ENCODE measurements at places on chromosomes 12 and 14.

DNA sequence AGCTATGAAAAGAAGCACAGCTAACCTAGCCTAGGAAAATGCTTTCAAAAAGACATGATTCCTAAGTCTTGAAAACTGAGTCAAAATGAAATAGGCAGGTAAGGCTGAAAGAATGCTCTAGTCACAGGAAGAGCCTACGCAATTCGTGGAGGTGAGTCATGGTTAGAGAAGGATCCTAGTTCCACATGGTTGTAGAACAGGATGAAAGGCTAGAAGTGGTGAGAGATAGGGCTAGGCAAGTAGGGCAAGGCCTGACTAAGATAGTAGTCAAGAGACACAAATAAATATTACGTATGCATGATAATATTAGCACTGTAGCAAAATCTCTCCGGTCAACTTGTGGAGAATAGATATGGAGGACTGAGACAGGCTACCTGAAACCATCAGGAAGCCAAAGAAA is 47.2 kb downstream of the PLCZ1 start:
- DNase-seq = no peak

GRCh38 chr14:74583689-74584434 is 28.2 kb downstream of the LTBP2 start:
- no peak for DNase-seq

- no peak for DNase-seq
Observed at GRCh38 chr12:6338955-6339354, 2.9 kb downstream of the TNFRSF1A start.

- DNase-seq = no peak
Observed at GRCh38 chr12:113208041-113208934, 13.0 kb upstream of the TPCN1 start.

- no peak for DNase-seq
Observed at GRCh38 chr14:35940291-35940690, 114.2 kb downstream of the BRMS1L start.

- DNase-seq = no peak
Observed at GRCh38 chr12:104010606-104011169, 39.3 kb downstream of the GLT8D2 start.

DNA sequence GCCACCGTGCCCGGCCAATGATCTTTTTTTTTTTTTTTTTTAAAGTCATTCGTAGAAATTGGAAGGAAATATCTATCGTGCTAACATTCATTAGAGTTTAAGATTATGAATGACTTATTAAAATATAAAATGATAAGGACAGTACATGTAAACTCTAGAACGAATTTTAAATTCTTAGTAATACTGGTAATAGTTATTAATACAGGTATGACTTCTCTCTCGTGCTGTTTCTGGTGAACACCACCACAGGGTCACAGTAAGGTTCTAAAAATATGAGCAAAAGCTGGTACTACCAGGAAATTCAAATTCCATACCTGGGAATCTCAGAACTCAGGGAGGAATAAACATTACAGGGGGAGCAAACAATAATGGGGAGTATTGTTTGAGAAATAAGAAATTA is 26.2 kb downstream of the WNK1 start:
- DNase-seq = no peak

GRCh38 chr14:64364907-64365306 is 23.2 kb upstream of the MTHFD1 start:
- DNase-seq = no peak

GRCh38 chr12:96303653-96304052 is 96.6 kb downstream of the CDK17 start:
- no peak for DNase-seq

- no peak for DNase-seq
Observed at GRCh38 chr14:81406863-81407262, 6.7 kb upstream of the STON2 start.
